Liver (tissue), 10 donors: ENCODE measurements at places on chromosomes 13 and 19. TPM values are rescaled to one million over a fixed set of nuclear protein-coding genes. Genes with fewer than 3 reads are reported as not detected.

DNA sequence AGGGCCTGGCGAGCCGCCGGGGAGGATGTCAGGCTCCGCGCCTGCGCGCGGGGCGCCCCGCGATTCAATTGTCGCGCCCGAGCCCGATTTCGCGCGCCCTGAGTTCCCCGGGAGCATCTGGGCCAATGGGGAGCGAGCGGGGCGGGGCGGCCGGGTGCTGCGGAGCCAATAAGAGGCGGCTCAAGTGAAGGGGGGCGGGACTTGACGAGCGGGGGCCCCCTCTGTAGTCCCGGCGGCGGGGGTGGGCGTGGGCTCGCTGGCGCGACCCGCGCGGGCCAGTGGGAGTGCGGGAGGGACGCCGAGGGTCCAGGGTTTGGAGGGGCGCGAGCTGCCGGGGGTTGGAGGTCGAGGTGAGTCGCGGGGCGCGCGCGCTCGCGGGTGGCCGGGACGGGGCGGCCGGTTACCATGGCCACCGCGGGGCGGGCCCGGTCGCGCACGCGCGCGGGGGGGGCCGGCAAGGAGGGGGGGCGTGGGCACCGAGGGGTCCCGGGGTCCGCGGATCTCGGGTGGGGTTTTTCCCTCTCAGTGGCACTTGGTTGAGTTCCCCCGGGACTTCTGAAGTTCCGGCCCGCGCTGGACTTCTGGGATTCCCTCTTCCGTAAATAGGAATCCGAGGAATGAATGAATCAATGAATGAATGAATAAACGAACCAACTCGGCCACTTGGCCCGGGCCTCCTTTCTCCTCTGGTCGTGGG is 744 bp downstream of the UHRF1 start:
- peaks cover 26% of the 10 kb centered on the region for H3K4me1 ChIP-seq
- H3K4me3 ChIP-seq, result no peak overlapping the region
- H3K27me3 ChIP-seq, result no peaks in the 10 kb centered on the region
- peak; percentile 94 for DNase-seq
- H3K36me3 ChIP-seq, result no peaks in the 10 kb centered on the region

DNA sequence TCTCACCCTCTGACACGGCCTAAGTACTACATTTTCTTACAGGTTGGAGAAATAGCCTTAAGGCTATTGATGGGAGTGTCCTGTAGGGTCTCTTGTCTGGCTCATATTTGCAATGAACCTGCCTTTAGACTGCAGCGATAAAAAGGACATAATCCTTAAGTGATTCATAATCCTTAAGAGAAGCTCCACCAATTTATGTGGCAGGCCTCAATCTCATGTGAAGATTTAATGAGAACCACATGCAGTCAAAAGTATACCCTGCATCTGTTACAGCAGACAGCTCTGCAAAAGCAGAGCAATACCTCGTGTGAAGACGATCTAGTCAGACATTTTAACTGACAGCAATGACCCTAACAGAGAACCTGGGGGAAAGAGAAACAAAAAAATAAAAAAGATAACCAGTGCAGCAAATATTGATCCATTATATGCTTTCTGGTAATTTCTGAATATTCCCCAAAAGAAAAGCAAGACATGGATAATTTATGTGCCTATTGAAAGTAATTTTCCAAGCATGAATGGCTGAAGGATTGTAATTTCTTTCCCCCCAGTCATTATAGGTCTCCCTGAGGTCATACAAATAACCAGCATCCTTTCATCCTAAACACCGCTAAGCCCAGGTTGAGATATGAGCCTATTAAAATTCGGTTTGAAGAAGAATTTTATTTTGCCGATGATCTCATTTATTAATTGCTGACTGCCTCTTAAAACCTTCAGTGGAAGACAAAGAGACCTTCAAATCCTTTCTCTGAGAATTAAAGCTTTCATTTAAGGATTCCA is 321.8 kb upstream of the NBEA start:
- no peak overlapping the region for H3K27ac ChIP-seq
- no peaks in the 10 kb centered on the region for H3K4me1 ChIP-seq
- H3K36me3 ChIP-seq, result no peaks in the 10 kb centered on the region
- H3K4me3 ChIP-seq, result no peak overlapping the region
- no peak for DNase-seq

GRCh38 chr19:13748169-13748828 is 16.0 kb upstream of the MRI1 start:
- H3K27me3 ChIP-seq, result no peaks in the 10 kb centered on the region
- peaks cover 6% of the 10 kb centered on the region for H3K4me1 ChIP-seq
- peak overlapping the region; percentile 52 for H3K27ac ChIP-seq
- peaks cover 6% of the 10 kb centered on the region for H3K36me3 ChIP-seq

DNA sequence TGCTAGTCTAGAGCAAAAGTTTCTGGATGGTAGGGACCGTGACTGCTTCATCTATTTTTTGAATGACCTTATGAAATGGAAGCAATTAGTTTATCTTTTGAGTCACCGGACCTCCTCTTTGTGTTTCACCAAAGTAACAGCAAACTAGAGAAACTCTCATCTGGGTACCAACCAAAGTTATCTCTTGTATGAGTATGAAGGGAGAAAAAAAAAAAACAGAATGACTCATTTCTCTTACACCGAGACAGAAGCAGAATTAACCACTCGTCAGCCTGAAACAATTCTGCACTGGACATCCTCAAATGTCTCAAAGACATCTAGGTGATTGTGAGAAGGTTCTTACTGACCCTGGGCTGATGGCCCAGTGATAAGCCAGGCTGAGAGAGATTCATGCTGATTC is 18.3 kb downstream of the ZNF100 start:
- H3K27ac ChIP-seq, result no peak overlapping the region
- no peaks in the 10 kb centered on the region for H3K4me1 ChIP-seq
- H3K36me3 ChIP-seq, result peaks cover 26% of the 10 kb centered on the region
- no peak for DNase-seq
- H3K4me3 ChIP-seq, result no peak overlapping the region
- H3K27me3 ChIP-seq, result no peaks in the 10 kb centered on the region

GRCh38 chr19:55939206-55939605 is 7.1 kb upstream of the NLRP13 start:
- peaks cover 2% of the 10 kb centered on the region for H3K27me3 ChIP-seq
- H3K27ac ChIP-seq, result no peak overlapping the region
- no peak for DNase-seq
- no peaks in the 10 kb centered on the region for H3K36me3 ChIP-seq

GRCh38 chr19:5749505-5749904 is 29.1 kb downstream of the CATSPERD start:
- H3K4me3 ChIP-seq, result no peak overlapping the region
- no peaks in the 10 kb centered on the region for H3K4me1 ChIP-seq
- no peak for DNase-seq
- H3K36me3 ChIP-seq, result no peaks in the 10 kb centered on the region

GRCh38 chr19:1880611-1881392 is 4.5 kb downstream of the ABHD17A start:
- H3K27ac ChIP-seq, result no peak overlapping the region
- H3K27me3 ChIP-seq, result no peaks in the 10 kb centered on the region
- no peak for DNase-seq

KLK6 gene
- not detected for total RNA-seq

CBARP gene
- 0.05 TPM for total RNA-seq

CILP2 gene
- total RNA-seq, result 0.42 TPM

URAD gene
- not detected for total RNA-seq
